T-helper 2 cell (primary cell): ENCODE measurements at places on chromosomes 7 and 10.
A peak's percentile ranks its signal among the peaks of the same experiment; 100 is the strongest.

DNA sequence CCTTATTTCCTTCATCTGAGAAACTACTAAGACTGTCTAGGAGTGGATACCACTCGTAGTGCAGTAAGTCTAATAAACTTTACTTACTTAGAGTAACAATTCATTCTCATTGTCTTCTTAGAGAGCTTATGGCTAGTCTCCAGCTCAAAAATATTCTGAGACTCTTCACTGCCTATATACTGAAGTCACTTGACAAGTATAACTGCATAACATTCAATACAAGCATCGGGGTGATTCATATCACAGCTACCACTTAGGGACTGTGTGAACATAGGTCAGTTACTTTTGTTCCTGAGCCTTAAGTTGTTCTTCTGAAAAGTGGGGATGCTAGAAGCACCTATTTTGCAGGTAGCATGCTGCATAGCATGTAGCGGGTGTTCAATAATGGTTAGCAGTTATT lies 111.0 kb downstream of the HTR7 start:
- no peak for DNase-seq

DNA sequence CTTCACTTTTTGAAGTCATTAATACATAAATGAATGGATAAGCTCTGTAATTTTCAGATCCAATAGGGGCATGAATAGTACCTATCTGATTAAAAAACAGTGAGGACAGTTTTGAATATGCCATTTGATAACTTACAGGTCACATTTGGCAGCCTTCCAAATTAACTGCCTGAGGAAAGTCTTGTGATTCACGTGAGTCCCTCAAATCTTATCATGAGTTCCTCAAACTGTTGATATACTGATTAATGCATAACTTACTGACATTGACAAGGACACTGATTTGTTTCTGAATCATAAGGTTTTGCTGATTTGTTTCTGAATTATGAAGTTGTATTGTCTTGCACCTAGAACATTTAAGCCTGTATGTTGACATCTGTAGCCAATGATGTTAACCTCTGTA lies 55.1 kb downstream of the ANKMY2 start:
- DNase-seq: no peak

GRCh38 chr10:78596556-78596955 lies 472.2 kb upstream of the ZMIZ1 start:
- DNase-seq: no peak

DNA sequence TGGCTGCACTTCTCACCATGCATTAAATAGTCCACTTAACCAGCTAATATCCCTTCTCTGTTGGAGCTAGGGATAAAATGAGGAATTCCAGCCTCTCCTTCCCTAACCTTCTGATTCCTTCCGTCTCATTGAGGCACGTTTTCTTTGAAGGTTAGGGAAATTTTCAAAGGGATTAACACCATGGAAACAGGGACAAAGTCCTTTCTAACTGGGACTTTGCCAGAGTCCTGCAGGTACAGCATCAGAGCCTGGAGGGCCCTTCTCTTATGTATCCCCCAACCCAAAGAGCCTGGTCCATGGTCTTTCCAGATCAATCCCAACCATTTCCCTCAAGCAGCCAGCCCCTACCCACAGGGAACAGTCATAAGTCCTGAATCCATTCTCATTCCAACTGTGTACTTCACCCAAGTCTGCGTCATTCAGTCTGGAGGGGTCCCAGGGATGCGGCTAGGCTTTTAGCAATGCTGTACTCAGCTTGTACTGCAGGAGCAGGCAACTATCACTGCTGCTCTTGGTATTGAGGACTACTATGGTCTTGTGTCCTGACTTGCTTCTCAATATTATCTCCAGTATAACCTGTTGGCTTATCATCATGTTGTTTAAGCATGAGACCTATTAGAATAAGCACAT lies 34.6 kb upstream of the CROT start:
- DNase-seq: no peak

- DNase-seq: no peak
These were observed 28.9 kb downstream of the PDLIM1 start for GRCh38 chr10:95261926-95262325.

GRCh38 chr10:121854809-121855445 lies 72.9 kb downstream of the ATE1 start:
- no peak for DNase-seq

- DNase-seq: no peak
These were observed 524.6 kb upstream of the KCND2 start for GRCh38 chr7:119748251-119748860.

DNA sequence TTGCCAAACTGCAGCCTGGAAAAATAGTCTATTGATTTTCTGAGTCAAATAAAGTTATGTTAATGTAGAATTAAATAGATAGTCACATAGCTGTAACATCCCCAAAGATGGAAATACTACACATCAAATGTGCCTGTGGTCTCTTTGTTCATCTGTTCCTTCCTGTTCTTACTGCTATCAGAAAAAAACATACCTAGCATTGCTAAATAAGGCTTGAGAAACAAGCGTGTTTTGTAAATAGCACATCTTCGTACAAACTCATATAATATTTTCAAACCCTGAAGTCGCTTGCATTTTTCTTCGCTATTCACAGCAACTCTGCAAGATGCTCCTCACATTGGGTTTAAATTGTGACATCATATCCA lies 116.1 kb downstream of the KLF6 start:
- no peak for DNase-seq

DNA sequence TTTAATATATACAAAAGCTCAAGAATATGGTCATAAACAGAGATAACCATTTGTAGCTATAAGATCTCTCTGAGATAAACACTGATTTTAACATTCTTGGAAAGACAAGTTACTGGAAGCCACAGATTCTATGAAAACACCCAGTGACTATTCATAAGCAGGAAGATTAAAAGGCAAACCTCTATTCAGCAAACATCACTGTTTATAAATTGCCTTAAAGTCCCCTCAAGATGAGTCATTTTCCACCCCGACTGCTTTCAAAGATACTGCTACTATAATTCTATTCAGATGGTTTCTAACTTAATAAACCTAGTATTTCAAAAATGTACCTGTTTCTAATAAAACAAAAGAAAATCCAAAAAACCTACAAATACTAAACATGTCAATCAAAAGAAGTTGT lies 21.0 kb downstream of the TM9SF3 start:
- peak; percentile 44 for DNase-seq

DNA sequence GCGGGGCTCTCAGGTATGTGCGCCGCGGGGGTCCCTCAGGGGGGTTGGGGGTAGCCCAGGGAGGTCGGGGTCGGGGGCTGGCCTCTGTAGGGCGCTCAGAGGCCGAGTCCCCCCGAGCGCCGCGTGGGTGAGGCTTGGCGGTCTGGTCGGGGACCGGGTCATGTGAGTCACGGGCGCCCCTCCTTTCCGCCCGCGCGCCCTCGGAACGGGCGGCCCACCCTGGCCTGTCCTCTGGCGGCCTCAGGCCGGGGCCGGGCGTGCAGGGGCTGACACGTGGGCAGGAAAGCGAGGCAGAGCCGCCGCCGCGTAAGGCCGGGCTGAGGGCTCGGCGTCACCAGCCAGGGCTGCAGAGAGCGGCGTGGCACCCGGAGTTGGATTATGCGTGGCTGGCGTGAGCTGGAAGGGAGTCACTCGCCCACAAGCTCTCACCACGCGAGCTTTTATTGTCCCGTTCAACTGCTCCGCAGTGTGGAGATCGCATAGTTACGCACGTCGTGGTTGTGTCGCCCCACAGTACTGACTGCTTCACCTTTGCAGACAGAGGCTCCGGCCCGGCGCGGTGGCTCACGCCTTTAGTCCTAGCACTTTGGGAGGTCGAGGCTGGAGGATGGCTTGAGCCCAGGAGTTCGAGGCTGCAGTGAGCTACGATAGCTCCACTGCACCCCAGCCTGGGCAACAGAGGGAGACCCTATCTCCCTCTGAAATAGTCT lies 385 bp downstream of the SHLD2 start:
- peak; percentile 82 for DNase-seq

DNA sequence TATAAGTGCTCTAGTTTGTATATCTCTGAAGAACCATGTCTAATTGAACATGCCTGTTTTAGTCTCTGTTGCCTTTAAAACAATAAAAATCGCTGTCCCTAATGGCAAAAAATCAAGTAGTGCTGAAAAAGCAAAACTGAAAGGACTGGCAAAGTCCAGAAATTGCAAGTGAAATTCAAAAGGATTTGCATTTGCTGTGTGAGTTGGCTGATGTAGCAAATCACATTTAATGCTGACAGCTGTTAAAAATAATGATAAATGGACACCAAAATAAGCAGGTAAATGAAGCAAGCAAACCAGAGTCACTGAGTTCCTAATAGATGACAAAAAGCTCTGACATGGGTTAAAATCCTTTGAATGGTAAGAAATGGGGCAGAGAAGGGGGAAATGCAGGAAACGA lies 874.1 kb downstream of the GRM8 start:
- DNase-seq: no peak

GRCh38 chr10:57743711-57744110 lies 524.0 kb downstream of the IPMK start:
- DNase-seq: no peak

GRCh38 chr7:41478187-41478586 lies 224.7 kb downstream of the INHBA start:
- no peak for DNase-seq

GRCh38 chr7:28442540-28443420 lies 30.5 kb downstream of the CREB5 start:
- DNase-seq: no peak

- no peak for DNase-seq
These were observed 386.9 kb upstream of the AUTS2 start for GRCh38 chr7:69211336-69211735.

- no peak for DNase-seq
These were observed 286.8 kb downstream of the PARD3 start for GRCh38 chr10:34528320-34528719.

- DNase-seq: no peak
These were observed 79.3 kb upstream of the TNS3 start for GRCh38 chr7:47661051-47661714.

GRCh38 chr7:74101061-74101681 lies 17.6 kb downstream of the LIMK1 start:
- DNase-seq: no peak

DNA sequence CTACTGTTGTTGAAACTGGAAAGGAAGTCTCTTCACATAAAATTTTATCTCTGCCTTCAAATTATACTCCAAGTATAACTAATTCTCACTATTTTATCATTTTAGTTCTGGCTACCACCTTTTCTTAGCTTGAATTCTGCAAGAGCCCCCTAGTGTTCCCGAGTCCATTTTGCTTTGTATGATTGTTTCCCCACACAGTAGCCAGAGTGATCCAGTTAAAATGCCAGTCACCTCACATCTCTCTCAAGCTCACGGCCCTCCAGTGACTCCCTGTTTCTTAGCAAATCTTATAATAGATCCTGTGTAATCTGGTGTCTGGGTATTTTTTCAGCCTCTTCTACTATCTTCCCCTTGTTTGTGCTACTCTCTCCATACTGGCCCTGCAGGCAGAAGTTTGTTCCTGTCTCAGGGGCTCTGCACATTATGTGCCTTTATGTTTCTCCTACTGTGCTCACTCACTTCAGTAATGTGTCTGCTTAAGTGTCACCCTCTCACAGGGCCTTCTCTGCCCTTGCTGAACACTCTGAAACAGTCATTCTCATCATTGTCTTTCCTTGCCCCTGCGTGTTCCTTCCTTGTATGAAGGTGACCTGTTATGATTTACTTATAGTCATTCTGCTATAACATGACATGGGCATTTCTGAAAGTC lies 8.9 kb downstream of the WAC start:
- no peak for DNase-seq

DNA sequence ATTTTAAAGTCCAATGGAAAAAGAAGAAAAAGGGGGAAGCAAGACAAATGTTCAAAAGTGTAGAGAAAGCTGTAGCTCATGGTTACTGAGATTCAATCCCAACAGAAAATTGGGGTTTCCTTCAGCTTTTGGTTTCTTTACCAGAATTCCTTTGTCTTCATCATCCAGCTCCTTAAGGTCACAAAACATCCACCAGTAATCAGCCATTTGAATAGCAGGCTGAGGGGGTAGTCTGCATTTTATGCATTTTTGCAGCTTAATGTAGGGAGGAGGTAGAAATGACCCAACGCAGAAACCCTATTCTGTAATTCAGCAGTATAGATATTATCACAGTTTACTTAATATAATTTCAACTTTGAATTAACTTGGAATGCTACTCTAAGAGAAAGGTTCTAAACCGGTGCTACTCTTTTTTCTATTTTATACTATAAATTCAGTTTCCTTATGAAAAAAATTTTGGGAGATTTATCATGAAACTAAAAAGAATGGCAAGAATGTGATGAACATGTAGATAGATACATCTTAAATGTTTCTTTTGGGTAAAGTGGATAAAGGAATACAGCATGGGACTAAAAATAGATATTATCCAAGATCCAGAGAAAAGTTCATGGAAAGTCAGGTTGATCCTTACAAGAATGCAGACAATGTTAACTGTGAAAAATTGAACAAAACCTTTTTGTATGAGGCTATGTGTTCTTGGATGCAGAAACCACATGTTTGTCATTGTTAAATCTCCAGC lies 596.9 kb downstream of the PHTF2 start:
- no peak for DNase-seq

DNA sequence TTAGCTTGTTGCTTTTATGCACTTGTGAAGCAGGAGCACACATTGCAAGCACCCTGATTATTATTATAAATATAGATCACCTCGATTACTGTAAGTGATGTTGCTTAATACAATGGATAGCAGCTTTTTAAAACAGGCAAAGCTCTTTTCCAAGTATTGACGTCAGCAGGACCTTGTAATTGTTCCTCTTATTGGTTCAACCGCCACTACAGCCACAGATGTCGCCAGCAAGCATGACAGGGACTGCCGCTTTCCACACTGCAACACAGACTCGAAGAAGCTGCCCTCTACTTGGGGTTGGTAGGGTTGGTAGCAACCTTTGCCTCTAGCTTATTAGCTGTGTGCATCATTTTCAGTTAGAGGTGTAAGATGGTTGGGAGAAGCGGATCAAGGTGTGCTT lies 167.6 kb downstream of the ZNF365 start:
- DNase-seq: no peak

DNA sequence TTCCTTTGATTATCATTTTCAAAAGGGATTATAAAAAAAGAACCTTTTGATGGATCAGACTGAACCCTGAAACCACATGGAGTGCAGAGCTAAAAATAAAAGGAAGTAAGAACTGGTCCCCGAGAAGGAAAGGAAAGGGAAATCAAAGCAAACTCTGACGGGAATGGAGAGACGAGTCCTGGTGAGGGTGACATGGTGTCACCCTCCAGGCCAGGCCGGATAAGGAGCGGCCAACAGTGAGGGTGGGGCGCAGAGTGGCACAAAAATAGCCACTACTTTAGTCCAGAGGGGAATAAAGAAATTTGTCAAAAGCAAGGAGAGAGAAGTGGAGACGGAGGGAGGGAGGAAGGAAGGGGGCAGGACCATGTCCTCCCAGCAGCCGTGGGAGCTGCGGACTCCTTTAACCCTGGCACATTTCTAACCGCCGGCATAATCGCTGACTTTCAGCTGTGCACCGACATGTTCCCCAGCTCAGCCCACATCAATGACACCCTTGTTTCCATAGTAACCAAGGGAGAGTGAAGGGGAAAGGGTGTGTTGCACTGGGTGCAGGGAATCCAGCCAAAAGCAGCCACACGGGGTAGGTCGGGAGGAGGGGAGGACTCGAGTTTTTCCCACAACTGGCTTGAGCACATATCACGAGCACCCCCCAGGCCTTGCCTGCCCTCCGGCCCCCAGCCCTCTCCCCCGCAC lies 29.7 kb downstream of the TRIM8 start:
- DNase-seq: peak; percentile 45
